ENCODE measurements at places on chromosomes 6 and 20.

- peak; percentile 18 for DNase-seq
Observed at GRCh38 chr6:96007663-96008062, 8.1 kb upstream of the FUT9 start.

DNA sequence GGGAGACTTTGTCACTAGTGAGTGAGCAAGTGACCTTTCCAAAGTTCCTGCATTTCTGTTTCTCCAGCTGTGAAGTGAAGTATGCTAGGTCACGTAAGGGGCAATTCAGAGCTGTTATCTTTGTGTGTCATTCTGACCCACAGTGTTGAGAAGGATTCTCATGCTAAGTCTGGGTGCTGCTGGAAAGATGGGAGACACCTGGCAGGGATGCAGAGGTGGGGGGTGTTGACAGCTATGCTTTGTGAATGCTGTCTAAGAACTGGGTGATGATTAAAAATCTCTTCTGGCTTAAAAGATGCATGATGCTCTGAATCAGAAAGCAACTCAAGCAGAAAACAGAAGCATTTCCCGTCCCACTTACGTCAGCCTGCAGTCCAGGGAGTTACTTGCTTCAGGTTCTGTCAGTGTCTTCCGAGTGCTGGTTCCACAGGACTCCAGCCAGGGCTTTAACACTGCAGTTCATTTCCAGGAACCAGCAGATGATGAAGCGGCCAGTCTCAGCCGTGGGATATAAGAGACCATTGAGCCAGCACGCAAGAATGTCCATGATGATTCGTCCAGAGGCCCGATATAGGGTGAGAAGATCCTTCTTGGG lies 30.9 kb upstream of the ASXL1 start:
- no peak for DNase-seq

GRCh38 chr6:32845384-32845884 lies 1.6 kb upstream of the PSMB8 start:
- no peak for DNase-seq

GRCh38 chr6:135170238-135170637 lies 10.9 kb upstream of the MYB start:
- DNase-seq = no peak

GRCh38 chr6:141199074-141199473 lies 933.7 kb upstream of the GJE1 start:
- DNase-seq = peak; percentile 53

- DNase-seq = no peak
Observed at GRCh38 chr20:57369596-57369995, 18.5 kb downstream of the RAE1 start.

DNA sequence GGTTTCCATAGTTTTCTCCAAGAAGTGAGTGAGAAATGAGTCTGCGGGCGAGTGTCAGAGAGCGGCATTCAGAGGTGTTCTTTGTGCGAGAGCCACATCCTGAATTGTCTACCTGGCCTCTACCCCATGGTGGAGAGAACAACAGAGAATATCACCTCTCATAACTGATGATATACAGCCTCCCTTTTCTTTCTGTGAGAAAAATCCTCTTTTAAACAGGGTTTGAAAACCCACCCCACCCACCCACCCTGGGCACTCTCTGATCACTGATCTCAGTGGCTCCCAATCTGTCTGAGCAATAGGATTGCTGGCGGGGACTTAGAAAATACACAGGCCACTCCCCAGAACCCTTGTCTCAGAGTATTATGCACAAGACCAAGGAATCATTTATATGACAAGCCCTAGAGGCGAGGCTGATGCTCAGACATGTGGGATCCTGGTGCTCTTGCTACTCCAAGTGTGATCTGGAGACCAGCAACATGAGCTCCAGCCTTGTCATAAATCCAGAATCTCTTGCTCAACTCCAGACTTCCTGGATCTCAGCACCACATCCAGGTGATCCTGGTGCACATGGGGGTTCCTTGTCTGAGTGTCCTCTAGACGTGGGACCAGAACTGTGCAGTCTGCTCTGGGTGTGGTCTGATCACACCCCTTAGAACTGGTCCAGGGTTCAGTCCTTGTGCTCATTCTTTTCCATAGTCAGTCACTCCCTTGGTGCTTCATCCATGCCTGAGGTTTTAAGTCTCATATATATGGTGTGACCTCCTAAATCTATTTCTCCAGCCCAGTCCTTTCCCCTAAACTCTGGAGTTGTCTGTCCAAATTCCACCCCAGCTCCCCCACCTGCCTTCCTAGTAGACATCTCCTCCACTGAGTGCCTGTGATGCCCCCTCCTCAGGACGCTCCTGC lies 5.3 kb downstream of the HLA-B start:
- no peak for DNase-seq

DNA sequence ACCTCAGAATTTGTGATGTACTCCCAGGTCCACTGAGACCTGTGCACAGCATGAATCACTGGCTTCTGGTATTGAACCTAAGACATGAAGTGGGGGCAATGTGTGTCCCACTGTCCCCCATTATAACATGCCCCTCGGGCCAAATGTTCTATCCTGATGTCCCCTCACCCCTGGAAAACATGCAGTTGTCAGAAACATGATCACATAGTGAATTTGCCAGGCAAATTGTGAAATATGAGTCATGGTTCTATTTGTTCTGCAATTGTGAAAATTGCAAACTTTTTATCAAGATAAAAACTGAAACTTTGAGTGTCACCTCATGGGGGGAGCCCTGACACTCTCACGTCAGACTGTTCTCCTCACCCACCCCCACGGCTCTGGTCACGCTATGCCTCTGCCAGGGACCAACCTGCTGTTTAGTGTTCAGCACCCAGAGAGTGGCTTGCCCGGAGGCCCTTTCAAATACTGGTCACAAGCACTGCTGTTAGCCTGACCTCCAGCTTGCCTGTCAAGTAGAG lies 305.3 kb downstream of the CLIC5 start:
- DNase-seq = peak; percentile 43

DNA sequence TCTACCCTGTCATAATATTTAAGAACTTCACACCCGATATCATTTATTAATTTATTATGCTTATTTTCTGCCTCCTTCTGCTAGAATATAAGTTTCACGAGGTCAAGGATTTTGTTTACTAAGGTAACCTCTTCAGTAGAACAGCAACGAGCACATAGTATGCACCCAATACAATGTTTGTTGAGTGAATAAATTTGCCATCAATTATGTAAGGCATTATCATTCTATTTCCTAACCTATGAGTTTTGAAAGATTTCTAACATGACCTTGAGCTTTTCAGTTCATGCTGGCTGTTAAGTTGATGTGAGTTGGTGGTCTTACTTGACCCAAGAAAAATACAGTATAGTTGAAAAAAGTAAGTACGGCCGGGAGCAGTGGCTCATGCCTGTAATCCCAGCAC lies 125.9 kb upstream of the LOC128125822 start:
- no peak for DNase-seq

Measured in stomach (tissue), 19 donors.